Upper lobe of right lung (tissue), 1 donor: ENCODE measurements at places on chromosomes 4 and X. TPM values are rescaled to one million over a fixed set of nuclear protein-coding genes. Genes with fewer than 3 reads are reported as not detected.
A peak's percentile ranks its signal among the peaks of the same experiment; 100 is the strongest.

GRCh38 chr4:148355442-148356123, 86.6 kb downstream of the NR3C2 start:
- no peak overlapping the region for H3K27ac ChIP-seq
- no peaks in the 10 kb centered on the region for H3K27me3 ChIP-seq
- H3K4me3 ChIP-seq = no peak overlapping the region
- no peaks in the 10 kb centered on the region for H3K4me1 ChIP-seq
- no peak for DNase-seq

DNA sequence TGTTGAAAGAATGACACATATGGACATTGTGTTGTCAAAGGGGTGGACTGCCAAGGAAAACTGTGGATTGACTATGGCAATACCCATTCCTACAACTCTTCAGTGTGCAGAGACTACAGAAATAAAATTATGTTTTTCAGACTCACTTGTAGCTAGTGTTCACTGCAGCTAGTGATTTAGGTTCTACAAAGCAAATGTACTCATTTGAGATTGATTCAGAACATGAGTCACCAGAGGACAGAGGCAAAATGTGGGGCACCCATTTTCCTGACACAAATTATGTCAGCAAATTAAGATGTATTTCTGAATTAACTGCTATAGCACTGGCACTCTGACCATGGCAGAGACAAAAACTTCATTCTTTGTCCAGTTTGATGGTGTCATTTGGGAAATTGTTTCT, 40.7 kb downstream of the SPCS3 start:
- no peaks in the 10 kb centered on the region for H3K36me3 ChIP-seq
- H3K4me3 ChIP-seq = no peak overlapping the region
- DNase-seq = no peak
- no peak overlapping the region for H3K27ac ChIP-seq
- no peaks in the 10 kb centered on the region for H3K4me1 ChIP-seq

DNA sequence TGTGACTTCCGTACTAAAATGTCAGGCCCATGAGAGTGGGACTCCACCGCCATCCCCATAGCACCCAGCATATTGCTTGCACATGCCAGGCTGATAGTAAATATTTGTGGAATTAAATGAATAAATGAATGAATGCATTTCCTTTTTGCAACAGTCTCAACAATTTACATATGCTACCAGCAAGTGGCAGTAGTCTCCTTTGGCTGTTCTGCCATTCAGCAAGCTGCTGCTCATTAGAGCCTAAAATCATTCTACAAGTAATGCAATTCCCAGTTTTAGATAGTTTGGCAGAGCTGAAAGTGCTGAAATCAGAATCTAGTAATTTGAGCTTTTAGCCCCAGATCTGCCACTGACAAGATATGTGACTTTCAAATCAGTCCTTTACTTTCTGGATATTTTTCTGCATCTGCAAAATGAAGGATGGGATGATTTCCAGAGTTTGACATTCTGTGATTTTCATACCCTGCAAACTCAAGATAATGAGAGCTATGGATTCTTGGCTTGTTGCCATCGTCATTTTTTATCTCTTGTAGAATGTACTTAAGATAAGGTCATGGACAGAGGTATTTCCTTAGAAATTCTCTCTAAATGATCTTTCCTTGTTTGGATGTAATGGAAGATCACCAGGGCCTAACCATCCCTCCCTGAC, 35.7 kb upstream of the INTS6L start:
- DNase-seq = no peak
- no peaks in the 10 kb centered on the region for H3K36me3 ChIP-seq
- no peak overlapping the region for H3K27ac ChIP-seq
- H3K4me1 ChIP-seq = no peaks in the 10 kb centered on the region

DNA sequence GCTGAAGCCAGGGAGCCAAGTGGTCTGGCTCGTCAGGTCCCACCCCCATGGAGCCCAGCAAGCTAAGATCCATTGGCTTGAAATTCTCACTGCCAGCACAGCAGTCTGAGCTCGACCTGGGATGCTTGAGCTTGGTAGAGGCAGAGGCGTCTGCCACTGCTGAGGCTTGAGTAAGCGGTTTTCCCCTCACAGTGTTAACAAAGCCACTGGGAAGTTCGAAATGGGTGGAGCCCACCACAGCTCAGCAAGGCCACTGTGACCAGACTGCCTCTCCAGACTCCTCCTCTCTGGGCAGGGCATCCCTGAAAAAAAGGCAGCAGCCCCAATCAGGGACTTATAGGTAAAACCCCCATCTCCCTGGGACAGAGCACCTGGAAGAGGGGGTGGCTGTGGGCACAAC, 353.8 kb downstream of the NAP1L3 start:
- H3K4me1 ChIP-seq = no peaks in the 10 kb centered on the region
- no peaks in the 10 kb centered on the region for H3K27me3 ChIP-seq
- no peak overlapping the region for H3K27ac ChIP-seq

DNA sequence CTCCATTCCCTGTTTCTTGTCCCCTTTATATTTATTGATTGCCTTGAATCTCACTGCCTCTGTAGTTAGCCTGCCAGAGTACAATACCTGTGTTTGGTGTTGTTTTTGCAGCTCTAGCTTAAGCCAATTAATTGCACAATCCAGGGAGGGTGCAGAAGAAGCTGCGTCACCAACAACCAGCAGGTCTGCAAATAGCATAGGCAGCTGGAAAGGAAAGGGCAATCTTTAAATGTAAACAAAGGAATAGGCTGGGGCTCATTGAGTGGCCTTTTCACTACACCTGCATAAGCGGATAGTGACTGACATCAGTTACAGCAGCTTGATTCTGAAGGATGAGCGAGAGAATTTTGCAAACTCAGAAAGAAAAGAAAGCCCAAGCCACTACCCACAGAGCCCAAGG, 106.8 kb upstream of the RAI2 start:
- DNase-seq = no peak
- no peaks in the 10 kb centered on the region for H3K27me3 ChIP-seq
- H3K27ac ChIP-seq = no peak overlapping the region
- no peak overlapping the region for H3K4me3 ChIP-seq
- H3K4me1 ChIP-seq = no peaks in the 10 kb centered on the region

DNA sequence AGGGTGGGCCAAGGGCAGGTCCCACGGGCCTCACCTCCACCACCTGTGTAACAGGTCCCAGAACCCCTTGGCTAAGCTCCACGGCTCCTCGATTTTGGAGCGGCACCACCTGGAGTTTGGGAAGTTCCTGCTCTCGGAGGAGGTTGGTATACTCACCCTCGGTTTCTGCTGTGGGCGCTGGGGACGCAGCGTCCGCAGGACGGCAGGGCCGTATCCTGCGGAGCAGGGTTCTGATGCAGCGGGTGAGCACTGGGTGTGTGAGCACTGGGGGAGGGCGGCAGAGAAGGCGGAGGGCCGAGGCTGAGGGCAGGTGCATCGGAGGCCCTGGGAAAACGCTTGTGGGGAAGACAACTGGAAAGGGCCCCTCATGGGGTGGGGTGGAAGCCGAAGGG, 11.0 kb downstream of the ATP5ME start:
- H3K4me3 ChIP-seq = peak overlapping the region; percentile 78
- no peaks in the 10 kb centered on the region for H3K4me1 ChIP-seq
- peak overlapping the region; percentile 71 for H3K27ac ChIP-seq
- no peaks in the 10 kb centered on the region for H3K27me3 ChIP-seq

The KIAA1210 gene
- total RNA-seq = not detected

DNA sequence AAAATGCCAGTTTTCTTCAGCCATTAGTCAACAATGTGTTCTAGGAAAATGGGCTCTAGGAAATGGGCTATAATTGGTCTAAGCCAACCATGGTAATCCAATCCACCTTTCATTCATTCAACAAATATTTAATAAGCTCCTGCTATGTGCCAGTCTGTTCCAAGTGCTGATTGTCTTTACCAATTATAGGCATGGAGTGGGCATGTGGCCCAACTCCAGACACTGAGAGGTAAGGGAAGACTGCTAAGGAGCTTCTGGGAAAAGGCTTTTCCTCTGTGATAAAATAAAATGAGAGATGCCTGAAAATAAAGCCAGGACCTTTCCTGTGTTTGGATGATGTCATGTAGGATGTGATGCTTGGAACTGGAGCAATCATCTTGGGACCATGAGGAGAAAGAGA, 43.3 kb downstream of the HOPX start:
- no peak overlapping the region for H3K27ac ChIP-seq
- no peak for DNase-seq
- no peaks in the 10 kb centered on the region for H3K36me3 ChIP-seq
